Stimulated activated CD4-positive, alpha-beta T cell treated with anti-CD3 and anti-CD28 coated beads, Interleukin-15, amount 100 ng/mL, for 1 hour (primary cell): ENCODE measurements at places on chromosomes 2 and 18.

DNA sequence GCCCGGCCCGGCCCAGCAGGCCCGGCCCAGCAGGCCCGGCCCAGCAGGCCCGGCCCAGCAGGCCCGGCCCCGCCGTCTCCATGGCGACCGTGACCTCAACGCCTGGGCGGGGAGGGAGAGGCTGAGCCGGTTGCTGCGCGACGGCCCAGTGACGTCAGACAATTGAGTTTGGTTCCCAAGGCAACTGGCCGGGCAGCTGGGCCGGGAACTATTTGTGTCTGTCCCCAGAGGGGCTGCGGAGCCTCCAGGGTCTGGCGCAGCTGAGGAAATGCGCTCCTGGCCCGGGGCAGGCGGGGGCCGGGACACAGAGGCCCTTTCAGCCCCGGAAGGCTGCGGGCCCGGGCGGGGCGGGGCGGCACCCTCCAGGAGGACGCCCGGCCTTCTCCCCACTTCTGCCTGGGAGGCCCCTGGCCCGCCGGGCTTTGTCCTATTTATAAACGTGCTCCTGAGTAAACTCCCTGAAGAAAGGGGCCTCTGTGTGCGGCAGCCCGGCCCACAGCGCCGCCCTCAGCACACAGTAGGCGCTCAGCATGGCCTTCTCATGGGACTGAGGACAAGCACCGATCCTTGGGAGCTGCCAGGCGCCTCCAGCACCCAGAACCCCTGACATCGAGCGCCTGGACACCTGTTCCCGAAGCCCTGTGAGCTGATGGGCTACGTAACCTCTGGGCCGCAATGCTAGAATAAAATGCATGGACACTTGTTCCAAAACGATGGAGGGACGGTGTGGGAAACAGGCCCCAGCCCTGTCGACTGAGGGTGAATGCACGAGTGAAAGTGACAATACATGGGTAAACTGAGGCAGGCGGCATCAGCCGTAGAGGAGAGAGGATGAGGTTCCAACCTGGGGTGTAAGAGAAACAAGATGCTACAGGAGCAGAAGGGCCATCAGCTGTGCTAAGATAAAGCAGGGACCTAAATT, 12.3 kb downstream of the TEX44 start:
- peak; percentile 87 for DNase-seq

DNA sequence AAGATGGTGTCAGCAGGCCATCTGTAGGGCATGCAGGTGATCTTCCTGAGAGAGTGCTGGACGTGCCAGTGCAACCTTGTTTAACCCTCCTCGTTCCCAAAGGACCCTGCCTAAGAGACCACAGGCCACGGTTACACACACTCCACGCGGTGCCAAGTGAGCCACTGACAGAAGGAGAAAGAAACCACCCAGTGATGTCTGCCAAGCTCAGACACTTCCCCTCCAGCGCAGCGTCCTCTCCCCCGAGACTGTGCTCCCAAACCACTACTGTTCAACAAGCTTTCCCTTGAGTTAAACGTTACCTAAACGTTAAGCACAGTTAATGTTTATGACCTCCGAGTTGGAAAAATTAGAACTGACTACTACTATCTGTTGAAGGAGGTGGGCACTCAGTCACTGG, 119.1 kb upstream of the NCK2 start:
- DNase-seq, result no peak

GRCh38 chr2:239047861-239048260, 200.0 kb downstream of the TWIST2 start:
- DNase-seq, result no peak

GRCh38 chr2:43192744-43193651, 33.4 kb downstream of the ZFP36L2 start:
- no peak for DNase-seq

DNA sequence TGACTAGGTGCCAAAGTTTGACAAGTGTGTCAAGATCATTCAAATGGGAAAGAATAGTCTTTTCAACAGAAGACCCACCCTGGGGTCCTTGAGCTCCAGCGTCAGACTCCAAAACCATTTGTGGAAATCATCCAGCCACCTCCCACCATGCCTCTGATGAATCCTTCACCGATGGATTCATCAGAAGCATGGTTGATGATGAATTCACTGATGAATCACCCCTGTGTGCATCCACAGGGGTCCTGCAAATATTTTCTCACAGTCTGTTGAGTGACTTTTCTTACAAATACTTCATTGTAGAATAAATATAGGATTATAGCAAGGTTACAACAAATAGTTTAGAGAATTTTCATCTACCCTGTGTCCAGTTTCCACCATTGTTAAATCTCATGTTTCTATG, 4.3 kb downstream of the UGT1A9 start:
- DNase-seq, result no peak

- no peak for DNase-seq
These were observed 746.9 kb downstream of the SLC4A3 start for GRCh38 chr2:220374282-220374681.

DNA sequence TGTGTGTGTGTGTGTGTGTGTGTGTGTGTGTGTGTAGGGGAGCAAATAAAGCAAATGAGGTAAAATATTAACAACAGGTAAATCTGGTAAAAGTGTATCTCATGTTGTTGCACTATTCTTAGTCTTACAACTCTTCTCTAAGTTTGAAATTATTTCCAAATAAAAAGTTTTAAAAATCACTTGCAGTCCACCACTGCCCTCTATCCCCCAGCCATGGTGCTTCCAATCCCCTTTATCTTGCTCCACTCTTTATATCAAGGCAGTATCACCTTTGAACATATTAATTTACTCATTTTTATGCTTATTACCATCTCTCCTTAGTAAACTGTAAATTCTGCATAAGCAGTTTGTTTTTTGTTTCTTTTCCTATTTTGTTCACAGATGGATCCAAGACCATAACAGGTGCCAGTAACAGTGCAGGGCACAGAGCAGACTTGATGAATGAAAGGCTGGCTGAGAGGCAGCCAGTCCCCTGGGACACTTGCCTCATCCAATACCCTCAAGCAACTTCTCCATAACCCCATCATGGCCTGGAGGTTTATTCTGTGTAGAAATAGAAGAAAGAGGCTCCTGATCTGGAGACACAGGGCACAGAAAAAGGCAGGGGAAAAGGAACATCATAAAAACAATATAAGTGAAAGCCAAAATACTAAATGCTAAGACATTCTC, 67.6 kb downstream of the LDAH start:
- DNase-seq, result no peak

DNA sequence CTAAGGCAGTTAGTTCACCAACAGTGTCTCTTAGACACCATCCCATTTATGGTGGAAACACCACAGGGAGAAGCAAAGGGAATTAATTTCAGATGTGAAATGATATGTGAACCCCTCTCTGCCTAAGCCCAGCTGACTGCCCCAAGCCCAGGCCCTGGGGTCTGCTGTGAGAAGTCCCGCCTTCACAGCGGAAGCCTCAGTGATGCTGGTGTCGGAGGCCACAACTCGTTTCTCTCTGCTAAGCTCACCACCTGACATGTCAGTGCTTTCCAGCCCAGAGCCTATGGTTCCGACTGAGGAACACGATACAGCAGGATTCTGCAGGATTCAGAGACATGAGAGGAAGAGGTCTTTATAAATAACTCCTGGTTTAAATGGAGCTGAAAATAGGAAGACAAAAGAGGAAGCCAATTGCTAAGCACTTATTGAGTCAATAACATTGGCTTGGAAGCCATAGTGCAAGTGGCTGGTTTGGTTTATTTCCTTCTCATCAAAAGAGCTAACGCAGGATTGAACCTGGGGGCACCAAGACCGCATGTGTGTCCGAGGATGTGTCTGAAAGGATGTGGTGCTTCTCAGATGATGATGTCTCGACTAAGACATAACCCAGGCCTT, 21.9 kb upstream of the LOXHD1 start:
- DNase-seq, result no peak

DNA sequence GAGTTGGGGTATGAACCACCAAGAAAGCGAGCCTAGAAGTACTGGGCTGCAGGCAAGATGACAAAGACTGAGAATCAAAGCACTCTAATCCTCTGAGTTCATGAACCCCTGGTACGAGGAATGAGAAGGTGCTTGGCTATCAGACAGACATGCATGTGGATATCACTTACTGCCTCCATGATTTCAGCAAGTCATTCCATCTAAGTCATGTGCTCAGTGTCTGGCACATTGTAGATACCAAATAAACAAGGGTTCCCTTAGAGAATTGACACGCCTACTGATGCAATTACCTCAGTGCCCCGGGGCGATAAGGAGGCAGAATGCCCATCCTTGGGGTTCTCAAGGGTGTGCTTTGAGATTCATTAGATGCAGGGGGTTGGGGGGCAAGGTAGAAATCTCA, 125.6 kb upstream of the PKDCC start:
- no peak for DNase-seq

- DNase-seq, result no peak
These were observed 38.8 kb downstream of the DPYSL5 start for GRCh38 chr2:26886736-26887135.

GRCh38 chr2:114049280-114049679, 159.4 kb downstream of the ACTR3 start:
- DNase-seq, result no peak

DNA sequence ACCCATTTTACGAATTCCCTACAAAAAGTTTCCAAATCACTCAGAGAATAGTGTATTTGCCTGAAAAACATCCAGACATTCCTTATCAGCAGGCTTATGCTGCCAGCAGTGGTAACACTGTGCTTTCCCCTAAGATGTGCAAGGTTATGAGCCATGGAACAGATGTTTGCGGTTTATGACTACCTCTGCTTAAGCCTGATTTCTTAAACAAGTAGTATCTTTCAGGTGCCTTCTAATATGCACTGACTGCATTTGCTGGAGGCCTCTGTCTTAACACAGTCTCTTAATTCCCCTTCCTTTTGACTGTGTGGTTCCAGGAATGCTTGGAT, 54.8 kb downstream of the CDC42EP3 start:
- no peak for DNase-seq

DNA sequence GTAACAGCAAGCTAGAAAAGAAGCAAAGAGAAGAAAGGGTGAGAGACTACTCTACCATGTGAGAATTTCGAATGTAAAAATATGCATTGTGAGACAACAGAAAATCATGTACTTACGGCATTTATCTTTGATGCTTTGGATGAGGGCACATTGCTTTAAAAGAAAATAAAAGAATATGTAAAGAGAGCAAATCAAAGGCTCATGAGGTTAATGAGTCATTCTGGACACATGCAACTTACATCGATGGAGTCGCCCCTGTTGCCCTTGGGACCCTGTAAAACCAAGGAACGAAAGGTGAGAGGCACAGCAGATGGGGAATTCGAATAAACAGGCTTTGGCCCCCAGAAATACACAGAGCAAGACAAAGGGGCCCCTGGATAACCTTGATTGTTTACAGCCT, 69.0 kb downstream of the COL6A3 start:
- no peak for DNase-seq

DNA sequence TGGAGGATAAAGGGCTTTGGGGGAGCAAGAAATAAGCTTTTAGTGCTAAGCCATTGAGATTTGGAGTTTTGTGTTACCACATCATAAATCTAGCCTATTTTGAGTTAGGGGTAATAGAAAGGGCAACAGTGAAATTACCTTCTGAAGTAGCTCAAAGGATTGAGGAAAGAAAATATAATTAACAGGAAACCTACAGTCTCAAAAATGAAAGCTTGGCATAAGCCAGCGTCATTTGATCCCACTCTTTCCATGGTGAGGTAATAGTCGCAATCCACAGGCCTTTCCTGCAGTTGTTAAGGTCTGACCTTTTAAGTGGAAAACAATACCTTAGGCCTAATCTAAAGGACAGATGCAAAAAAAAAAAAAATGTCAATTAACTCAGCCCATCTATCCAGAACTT, 182.7 kb downstream of the UXS1 start:
- no peak for DNase-seq

DNA sequence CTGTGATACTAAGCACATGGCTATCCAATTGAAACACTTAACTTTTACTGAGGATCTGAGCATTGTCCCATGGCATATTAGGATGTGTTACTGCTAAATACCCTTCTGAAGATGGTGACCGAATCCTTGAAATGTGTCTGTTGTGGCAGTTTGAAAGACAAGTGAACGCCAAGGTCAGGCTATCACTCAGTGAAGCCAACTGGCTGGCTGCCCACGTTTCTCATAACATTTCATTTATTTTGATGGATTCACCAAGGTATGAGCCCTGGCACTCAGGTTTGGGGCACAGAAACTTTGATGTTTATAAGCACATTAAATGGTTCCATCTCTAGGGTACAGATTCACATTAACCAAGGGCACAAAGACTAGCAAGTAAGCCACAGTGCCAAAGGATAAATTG, 850.3 kb downstream of the DPP10 start:
- DNase-seq, result no peak

GRCh38 chr2:67516362-67516761, 119.2 kb downstream of the ETAA1 start:
- no peak for DNase-seq

DNA sequence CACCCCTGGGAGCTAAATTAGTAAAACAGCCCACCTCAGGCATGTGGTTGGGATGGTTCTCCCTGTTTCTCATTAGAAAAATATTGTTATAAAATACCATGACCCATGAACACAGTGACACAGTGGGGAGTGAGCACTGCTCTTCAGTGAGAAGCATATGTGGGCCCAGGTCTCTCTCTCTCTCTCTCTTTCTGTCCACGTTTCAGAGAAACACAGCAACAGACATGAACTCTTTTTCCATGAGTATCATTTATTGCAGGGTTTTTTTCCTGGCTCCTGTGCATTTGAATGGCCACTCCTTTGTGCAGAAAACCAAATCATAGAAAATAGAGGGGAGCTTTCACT, 41.2 kb downstream of the CYRIA start:
- DNase-seq, result no peak

GRCh38 chr2:51782921-51783765, 751.2 kb upstream of the NRXN1 start:
- no peak for DNase-seq

- DNase-seq, result no peak
These were observed 33.5 kb downstream of the FBXO15 start for GRCh38 chr18:74114116-74114515.

- DNase-seq, result no peak
These were observed 271.5 kb upstream of the MMADHC start for GRCh38 chr2:149858901-149859634.

DNA sequence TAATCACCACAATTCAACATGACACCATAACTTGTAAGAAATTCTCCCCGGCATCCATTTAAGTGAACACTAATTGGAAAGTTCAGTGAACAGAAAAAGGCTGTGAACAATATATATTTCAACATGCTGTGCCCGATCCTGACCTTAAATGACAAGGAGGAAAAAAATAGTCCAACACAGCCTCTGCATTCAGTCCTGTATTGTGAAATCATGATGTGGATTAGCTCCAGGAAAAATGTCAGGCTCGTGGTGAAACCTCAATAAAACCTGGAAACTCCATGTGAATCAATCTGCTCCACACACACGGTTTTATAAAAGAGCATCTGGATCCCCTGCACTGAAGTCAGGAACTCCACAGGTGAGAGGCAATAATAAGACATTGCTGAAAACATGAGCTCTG, 145.4 kb upstream of the SPOPL start:
- DNase-seq, result no peak
